ENCODE measurements at places on chromosomes 4 and X.

GRCh38 chr4:117324851-117325491 is 239.6 kb upstream of the TRAM1L1 start:
- DNase-seq: no peak

DNA sequence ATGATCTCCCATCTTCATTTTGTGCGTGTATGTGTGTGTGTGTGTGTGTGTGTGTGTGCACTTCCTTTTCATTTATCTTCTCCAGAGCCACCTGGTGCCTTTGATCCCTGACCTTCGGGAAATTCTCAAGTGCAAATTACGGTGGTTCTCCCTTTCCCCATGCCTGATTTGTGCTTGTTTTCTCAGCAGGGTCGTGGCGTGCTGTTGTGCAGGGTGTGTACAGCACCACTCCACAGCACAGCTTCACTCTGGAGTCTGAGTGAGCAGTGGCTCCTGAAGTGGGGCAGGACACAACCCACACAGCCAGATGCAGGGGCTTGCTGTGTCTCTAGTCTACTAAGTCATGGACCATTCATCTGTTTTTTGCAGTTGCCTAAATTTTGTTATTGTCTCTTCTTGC is 114.2 kb upstream of the TBC1D9 start:
- DNase-seq: no peak

GRCh38 chrX:41148553-41148952 is 63.3 kb downstream of the USP9X start:
- DNase-seq: no peak

DNA sequence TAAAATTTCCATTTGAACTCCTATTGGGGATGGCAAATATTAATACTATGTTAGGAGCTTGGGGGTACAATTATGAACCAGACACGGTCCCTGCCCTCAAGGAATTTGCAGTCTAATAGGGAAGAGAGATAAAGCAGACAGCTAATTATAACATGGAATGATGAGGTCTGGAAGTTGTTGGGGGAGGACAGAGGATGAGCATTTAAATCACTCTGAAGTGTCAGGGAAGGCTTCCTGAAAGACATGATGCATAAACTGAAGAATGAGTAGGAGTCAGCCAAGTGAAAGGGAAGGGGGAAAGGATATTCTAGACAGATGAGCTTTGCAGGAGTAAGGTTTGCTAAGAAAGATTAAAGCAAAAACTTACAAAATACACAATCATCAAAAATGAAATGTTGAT is 15.9 kb downstream of the PLAC1 start:
- no peak for DNase-seq

- no peak for DNase-seq
Observed at GRCh38 chr4:4361883-4362282, 25.0 kb upstream of the NSG1 start.

DNA sequence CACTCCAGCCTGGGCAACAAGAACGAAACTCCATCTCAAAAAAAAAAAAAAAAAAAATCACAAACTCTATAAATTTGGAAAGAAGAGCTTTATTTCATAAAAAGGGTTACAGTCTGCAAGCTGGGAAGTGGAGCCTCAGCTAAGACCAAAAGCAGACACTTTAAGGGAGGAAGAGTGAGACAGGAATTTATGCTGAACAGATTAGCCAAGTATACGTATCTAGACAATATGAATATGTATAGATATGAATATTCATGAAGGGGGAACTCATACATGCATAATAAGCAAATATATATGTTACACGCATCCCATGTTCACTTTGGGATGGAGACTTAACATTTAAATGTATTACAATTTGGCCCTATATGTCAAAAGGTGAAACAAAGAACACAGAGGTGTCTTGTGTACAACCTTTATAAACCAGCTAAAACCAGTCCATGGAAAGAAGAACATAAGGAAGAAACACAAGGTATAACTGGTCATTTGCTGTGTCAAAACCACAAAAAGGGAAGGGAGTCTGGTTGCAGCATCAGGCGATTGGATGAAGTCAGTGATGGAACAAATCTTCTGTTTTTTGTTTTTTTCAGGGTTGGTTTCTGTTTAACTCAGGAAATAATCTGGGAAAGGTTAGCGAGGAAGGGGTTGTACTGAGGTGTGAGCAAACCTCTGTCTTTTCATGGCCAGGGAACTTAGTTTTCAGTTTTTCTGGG is 130.0 kb upstream of the MAOA start:
- DNase-seq: no peak

DNA sequence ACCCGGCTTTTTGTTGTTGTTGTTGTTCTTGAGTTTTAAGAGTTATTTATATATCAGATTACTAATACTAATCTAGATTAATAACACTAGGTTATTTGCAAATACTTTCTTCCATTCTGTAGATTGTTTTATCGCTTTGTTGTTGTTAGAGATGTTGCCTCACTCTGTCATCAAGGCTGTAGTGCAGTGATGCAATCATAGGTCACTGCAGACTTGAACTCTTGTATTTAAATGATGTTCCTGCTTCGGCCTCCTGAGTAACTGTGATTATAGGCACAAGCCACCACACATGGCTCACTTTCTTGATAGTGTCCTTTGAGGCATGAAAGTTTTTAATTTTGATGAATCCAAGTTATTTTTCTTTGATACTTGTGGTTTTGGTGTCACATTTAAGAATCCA is 129.0 kb downstream of the VSIG4 start:
- no peak for DNase-seq

DNA sequence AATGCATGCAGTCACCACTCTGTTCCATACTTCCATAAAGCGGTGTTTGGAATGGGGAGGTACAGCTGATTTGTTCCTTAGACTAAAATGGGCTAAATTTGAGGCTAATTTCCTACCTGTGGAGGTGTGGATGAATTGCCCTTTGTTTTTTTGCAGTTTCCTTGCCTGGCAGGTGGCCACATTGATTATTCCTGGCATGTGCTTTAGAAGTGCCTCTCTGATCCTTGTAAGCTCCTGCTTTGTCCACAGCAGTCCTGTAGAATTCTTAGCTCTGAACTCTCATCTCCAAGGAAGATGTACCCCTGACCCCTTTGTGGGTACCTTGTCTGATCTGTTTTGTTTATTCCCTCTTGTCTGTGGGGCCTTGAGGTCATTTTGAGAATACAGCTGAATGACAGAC is 136.8 kb downstream of the ADGRL3 start:
- no peak for DNase-seq

DNA sequence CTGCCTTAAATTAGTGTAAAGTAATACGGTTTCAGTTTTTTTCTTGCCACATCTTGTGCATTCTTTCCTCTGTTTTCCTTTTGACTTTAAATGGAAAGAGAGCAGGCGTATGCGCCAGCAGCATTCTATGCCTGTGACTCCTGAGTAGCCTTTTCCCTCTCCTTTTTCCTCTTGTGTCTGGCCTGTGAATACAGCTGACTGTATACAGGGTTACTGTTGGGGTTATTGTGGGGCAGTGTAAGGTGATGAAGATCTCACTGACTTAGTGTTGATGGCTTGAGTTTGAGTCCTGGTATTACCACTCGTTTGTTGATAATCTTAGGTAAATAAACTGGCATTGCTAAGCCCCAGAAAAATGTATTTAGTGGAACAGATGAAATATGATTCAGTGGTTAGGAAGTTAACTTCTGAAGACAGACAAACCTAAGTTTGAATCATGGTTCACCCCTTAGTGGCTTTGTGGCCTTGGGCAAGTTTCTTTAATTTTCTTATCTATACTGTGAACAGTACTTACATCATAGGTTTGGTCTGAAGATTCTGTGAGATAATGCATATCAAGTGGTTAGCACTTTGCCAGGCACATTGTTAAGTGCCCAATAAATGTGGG is 105.1 kb downstream of the FNIP2 start:
- DNase-seq: no peak

GRCh38 chrX:105006996-105007395 is 213.5 kb downstream of the TEX13A start:
- DNase-seq: no peak

DNA sequence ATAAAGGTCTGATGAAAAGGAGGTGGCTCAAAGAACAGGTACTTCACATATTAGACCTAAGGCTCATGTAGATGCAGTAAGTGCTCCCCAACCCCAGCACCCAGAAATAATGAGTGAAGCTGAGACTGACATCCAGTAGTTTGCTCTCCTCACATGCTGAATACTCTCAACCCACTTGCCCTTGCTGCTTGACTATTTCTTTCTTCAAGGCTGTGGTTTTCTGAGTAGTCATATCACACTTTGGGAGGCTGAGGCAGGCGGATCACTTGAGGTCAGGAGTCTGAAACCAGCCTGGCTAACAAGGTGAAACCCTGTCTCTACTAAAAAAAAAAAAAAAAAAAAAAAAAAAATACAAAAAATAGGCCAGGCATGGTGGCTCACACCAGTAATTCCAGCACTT is 51.5 kb upstream of the PRPS1 start:
- DNase-seq: no peak

DNA sequence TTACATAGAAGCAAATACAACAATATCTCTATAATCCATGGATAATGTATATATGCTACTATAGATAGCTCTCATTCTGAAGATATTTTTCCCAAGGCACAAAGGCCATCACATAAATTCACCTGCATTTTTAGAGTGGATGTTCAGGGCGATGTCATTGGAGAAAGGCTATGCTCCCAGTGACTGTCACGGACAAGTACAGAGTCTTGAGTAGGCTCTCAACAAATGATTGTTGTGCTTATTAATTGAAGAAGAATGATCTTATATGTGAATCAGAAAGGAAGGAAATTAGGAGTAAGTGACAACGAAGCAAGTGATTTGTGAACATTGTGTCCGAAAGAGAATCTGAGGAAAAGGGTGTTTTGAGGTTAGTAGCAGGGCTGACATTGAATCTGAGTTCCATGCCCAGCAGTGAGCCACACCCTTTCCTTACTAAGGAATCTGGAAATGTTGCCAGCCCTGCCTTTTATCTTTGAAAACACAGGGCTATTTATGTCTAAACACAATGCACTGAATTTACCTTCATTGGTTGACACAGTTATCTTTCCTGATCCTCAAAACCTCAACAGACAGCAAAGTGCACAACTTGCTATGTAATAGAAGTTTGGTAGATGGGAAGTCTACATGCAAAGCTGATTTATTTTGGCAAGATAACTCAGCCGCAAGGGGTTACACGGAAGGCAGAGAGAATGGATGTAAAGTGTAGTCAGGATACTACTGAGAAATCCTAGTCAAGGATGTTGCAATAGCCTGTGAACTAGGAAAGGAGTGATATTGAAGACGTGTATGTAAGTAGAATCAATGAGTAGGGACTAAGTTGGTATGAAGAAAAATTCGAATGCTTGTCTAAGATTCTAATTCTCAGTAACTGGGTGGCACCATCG is 50.4 kb downstream of the SORBS2 start:
- no peak for DNase-seq

DNA sequence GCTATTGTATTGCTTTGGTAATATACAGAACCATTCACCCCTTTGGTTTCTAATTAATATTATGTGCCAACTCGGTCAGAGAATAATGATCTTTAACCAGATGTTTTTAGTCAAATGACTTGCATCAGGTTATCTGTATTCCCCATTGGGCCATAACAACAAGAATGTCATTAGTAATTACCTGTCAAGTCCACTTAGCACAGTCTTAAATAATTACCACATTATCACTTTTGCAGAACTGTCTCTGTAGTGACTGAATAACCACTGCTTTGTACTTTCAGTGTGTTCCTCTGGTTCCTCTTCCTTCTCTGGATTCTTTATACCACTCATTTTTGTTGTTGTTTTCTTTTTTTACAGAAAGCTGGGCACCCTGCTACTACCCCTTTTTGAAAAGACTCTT is 257.7 kb upstream of the SPOCK3 start:
- no peak for DNase-seq

- DNase-seq: no peak
Observed at GRCh38 chr4:139450586-139450985, 3.3 kb upstream of the RAB33B start.

DNA sequence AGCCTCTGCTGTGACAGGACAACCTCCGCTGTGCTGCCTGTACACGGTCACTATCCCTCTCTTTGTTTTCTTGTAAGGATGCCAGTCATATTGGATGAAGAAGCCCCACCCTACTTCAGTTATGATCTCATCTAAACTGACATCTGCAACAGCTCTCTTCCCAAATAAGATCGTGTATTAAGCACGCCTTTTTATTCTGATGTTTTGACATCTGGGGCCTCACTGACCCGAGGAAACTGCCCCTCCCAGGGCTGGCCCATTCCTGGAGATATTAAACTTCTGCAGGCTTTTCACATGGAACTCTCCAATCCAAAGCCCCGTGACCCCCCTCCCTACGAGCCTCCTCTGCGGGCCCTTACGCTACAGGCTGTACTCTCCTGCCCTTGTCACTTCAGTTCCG is 232.0 kb downstream of the ARHGAP10 start:
- no peak for DNase-seq

DNA sequence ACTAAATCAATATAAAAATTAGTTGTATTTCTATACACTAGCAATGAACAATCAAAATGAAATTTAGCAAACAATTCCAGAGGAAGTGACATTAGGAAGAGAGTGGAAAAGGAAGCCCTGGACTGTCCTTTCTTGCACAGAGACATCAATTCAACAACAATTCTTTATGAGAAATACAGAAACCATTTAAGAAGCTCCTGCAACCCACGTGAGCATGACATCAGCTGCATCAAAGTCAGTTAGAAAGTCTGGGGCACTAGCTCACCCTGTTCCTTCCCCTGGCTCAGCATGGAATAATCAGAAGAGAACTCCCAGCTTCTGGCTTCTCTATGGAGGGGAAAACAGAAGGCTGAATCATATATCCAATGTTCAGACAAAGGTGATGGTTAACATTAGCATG is 48.6 kb upstream of the STARD8 start:
- DNase-seq: no peak

GRCh38 chr4:167428156-167428555 is 193.9 kb upstream of the SPOCK3 start:
- DNase-seq: no peak

DNA sequence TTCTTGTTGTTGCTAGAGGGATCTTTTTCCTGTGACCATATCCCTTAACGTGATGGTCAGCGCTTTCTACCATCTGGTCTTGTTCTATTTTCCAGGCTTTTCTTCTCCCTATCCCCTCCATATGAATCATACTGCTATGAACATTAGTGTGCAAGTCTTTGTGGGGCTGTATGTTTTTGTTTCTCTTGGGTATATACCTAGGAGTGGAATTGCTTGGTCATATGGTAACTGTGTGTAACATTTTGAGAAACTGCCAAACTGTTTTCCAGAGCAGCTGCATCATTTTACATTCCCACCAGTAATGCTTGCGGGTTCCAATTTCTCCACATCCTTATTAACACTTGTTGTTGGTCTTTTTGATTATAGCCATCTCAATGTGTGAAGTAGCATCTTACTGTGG is 121.4 kb downstream of the SPRY1 start:
- no peak for DNase-seq

- no peak for DNase-seq
Observed at GRCh38 chrX:40683245-40683644, 35.9 kb upstream of the CXorf38 start.

- no peak for DNase-seq
Observed at GRCh38 chrX:97597954-97598353, 714.2 kb downstream of the RPA4 start.

- peak; percentile 91 for DNase-seq
Observed at GRCh38 chrX:153226344-153227185, 47.5 kb downstream of the MAGEA1 start.

DNA sequence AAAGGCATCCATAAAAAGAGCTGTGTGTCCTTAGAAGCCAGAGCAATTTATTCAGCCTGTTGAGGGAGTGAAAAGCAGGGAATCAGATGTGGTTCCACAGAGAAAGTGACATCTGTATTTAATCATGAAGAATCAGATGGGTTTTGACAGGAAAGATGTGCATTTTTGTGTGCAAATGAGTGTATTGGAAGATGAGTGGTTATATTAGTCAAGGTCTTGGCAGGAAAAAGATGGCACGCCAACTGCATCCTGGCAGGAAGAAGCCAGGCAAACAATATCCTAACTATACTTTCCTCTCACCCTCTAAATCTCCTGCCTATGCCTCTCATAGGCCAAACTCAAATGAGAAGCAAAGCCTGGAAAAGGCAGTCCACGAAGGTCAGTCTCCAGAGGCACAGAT is 59.1 kb downstream of the SCFD2 start:
- DNase-seq: no peak

Data from RWPE2 (cell line).